Thyroid gland (tissue), 4 donors: ENCODE measurements at places on chromosomes 1 and 21. TPM values are rescaled to one million over a fixed set of nuclear protein-coding genes. Genes with fewer than 3 reads are reported as not detected.

The FAM72C gene
- not detected for total RNA-seq

The FCAMR gene
- total RNA-seq: not detected

GRCh38 chr21:23542097-23542496 lies 2065.2 kb downstream of the MRPL39 start:
- no peak for DNase-seq

- DNase-seq: no peak
Measured at GRCh38 chr1:184298440-184299405, 88.1 kb upstream of the C1orf21 start.
